ENCODE measurements at places on chromosomes 3 and 15.

DNA sequence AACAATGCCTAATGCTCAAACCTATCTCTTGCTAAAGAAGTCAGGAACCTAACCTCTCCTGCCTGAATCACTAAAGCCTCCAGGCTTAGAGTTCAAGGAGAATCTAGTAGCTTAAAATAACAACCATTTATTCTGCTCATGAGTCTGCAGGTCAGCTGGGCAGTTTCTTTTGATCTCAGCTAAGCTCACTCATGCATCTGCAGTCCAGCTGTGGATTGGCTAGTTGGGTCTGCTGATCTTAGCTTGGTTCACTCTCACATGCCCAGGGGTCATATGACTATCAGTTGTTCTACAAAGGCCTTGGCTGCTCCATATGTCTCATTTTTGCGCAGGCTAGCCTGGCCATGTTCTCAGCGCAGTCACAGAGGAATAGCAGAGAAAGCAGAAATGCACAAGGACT lies 109.2 kb upstream of the STT3B start:
- no peak for DNase-seq

- DNase-seq = no peak
These were observed 5.6 kb downstream of the TMEM40 start for GRCh38 chr3:12753275-12754028.

DNA sequence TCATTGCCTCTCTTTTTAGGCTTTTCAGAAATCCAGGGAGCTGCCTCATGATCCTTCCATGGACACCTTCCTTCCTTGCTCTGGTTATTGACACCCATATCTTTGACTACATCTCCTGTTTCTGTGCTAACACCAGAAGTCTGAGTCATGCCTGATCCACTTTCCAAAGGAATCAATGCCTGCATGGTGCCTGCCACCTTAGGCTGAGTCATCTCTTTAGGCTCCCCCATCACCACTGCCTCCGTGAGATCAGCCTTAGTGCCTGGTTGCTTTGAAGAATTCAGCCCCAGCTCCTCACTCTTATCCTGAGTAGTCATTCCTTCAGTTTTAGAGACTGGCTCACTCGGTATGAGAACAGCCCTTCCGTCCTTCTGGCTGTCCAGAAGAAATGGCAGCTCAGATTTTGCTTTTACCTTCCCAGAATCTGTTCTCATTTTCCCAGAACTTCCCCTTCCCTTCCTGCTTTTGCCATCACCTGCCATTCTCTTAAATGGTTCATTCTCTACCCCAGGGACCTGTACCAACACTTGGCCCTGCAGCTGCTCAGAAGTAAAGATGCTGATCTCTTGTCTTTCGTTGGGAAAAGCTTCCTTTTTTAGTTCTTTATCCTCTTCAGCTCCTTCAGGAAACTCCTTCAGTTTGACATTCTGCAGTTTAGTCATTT lies 105.3 kb downstream of the MAP4 start:
- DNase-seq = peak; percentile 70

DNA sequence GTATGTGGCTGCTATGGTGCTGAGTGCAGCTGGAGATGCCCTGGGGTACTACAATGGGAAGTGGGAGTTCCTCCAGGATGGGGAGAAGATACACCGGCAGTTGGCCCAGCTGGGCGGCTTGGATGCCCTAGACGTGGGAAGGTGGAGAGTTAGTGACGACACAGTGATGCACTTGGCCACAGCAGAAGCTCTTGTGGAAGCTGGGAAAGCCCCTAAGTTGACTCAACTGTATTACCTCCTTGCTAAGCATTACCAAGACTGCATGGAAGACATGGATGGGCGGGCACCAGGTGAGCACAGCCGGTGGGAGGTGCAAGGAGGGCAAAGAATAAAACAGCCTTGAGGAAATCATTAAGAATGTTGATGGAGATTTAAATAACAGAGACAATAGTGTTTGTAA lies 2.9 kb downstream of the ADPRH start:
- no peak for DNase-seq

GRCh38 chr15:59687836-59688235 lies 1.3 kb downstream of the BNIP2 start:
- no peak for DNase-seq

DNA sequence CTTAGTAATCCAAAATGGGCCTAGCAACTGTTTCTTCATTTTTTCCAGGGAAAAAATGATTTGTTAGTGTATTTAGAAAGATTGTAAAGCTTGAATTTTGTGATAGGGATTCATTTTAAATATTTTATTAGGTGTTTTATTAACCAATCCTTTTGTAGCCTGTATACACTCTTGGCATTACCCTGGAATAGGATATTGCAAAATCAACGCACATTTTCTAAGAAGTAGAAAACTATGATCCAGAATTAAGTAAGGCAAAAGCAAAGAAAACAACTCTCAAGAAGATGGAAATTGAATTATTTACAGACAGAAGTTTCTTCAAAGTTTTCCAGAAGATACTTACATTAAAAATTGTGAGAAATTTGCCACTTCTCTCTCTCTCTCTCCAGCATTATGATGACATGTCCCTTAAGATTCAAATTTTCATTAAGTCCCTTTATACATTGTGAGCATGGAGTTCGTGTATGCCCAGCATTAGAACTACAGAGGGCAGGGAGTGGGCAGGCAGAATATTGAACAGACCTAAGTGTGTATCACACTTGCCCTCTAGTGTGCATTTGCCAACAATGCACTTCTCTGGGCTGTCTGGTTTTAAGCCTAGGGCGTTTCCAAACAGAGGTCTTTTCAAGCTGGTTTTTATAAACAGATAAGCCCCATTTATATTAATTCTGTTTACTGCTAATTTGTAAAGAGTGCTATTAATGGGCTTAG lies 28.5 kb upstream of the CMSS1 start:
- peak; percentile 60 for DNase-seq

Measured in HTR-8/SVneo (cell line).